ENCODE measurements at places on chromosomes 1 and 21. TPM values are rescaled to one million over a fixed set of nuclear protein-coding genes. Genes with fewer than 3 reads are reported as not detected.

NEXN gene
- total RNA-seq, result not detected

DNA sequence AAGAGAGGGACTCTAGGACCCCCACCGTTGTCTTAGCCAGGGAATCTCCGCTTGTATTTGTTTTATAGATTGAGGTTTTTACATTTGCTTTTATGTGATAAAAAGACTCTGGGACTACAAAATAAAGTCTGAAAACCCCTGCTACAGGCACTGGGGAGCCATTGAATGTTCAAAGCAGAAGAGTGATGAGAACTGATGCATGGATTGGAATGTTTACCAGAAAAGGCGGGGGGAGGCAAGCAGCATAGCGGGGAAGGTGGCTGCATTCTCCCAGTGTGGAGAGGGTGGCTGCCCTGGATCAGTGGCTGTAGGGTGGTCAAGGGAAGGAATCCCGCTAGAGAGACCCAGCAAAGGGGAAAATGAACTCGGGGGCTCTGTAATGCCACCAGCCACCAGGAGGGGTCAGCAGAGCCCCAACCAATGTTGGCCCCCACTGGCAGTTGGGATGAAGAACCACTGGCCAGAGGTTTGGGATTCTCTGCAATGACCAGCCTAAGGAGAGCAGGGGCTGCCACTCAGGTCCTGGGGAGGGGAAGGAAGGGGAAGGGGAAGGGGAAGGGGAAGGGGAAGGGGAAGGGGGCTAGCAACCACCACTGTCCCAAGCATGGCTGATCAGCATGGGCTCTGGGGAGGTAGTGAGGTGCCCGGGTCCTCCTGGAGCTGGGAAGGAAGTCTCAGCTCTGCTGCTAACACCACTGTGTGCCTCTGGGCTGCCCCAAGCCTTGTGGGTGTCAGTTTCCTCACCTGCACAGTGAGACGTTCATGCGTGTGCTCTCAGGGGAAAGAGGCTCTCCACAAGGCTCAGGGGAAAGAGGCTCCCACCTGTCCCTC, 19.2 kb upstream of the PEF1 start:
- DNase-seq, result peak; percentile 78

- no peak for DNase-seq
Observed at GRCh38 chr1:45863218-45863617, 59.8 kb downstream of the MAST2 start.

- DNase-seq, result peak; percentile 20
Observed at GRCh38 chr1:77678660-77679610, 3.5 kb downstream of the ZZZ3 start.

DNA sequence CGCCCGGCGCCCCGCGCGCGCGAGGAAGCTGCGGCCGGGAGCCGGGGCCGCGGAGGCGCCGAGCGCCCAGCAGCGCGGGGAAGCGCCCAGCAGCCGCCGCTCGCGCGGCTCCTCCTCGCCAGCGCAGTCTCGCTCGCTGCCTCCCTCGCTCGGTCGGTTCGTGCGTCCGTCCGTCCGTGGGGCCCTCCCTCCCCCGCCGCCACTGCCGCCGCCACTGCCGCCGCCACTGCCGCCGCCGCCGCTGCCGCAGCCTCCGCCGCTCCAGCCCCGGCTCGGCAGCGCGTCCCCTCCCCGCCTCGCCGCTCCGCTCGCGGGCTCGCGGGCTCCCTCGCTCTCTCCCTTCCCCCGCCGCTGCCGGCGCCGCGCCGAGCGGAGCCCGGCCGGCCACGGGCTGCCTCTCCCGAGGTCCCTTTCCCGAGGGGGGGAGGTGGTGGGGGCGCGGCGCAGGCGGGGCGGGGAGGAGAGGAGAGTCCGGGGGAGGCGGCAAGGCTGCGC, at the start of gene KCND3:
KCND3 (minus strand) TSS at position 138 of the 495 bp plus-strand sequence.
- no peak for DNase-seq

- peak; percentile 67 for DNase-seq
Observed at GRCh38 chr21:45138199-45139002, 64.0 kb downstream of the ADARB1 start.

C1orf94 gene
- total RNA-seq, result not detected

DNA sequence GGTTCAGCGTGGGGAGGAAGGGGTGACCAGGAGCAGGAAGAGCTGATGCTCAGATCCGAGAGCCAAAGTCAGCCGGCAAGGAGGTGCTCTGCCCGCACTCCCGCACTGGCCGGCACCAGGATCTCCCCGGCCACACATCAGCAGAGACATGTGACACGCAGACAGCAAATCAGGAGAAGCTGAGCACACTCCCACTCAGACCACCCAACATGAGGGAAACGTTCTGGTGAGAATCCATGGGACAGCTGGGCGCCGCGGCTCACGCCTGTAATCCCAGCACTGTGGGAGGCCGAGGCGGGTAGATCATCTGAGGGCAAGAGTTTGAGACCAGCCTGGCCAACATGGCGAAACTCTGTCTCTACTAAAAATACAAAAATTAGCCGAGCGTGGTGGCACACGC, 18.6 kb upstream of the PTTG1IP start:
- no peak for DNase-seq

SERPINC1 gene
- not detected for total RNA-seq

ADGRL2 gene
- not detected for total RNA-seq

GRCh38 chr1:183806125-183806524, 1.2 kb downstream of the RGL1 start:
- no peak for DNase-seq

- no peak for DNase-seq
Observed at GRCh38 chr1:197572169-197572568, 203.1 kb downstream of the DENND1B start.

- no peak for DNase-seq
Observed at GRCh38 chr1:55272994-55273393, 57.8 kb upstream of the USP24 start.

DNA sequence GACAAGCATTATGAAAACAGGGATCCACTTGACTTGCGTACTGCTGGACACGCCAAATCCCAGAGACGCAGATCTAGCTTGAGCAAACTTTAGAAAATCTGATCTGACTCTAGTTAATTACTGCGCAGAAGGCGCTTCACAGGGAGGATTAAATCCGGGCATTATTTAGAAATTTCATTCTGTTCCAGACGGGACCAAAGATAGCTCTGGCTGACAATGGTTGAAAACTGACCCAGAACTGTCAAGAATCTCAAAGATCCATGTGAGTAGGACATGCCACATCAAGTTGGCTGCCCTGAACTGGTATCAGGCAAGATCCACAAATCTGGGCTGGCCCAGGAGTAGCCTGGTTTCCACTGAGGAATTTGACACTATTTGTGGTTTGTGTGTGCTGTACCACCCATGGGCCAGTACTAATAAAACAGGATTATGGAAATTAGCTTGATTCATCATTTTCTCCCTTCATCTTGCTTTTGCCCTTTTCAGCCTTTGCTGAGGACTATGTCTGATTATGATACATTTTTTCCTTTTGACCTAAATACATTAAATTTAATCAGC, 171.0 kb downstream of the VAV3 start:
- DNase-seq, result no peak

DNA sequence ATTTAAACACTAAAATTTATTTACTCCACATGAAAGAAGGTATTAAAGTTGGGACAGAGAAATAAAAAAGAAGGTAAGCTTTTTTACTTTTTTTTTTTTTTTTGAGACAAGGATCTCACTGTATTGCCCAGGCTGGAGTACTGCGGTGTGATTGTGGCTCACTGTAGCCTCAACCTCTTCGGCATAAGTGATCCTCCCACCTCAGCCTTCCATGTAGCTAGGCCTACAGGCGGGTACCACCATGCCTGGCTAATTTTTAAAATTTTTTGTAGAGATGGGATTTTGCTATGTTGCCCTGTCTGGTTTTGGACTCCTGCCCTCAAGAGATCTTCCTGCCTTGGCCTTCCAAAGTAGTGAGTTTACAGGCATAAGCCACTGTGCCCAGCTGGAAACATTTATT, 106.6 kb downstream of the ITSN1 start:
- DNase-seq, result no peak

TSPAN2 gene
- total RNA-seq, result 0.23 TPM

DNA sequence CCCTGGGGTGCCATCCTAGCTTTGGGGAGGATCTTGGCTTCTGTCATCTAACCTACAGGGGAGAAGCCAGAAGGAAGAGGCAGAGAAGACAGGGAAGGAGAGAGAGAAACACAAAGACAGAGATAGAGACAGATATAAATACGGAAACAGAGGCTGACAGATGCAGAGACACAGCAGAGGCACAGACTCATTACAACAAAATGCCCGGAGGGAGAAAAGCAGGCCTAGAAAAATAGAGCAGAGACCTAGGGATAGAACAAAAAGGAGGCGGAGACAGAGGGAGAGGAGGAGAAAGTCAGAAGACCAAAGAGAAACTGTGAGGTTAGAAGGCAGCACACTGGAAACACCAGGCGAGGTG, 1.9 kb downstream of the PEAR1 start:
- DNase-seq, result no peak

OPRD1 gene
- 0.03 TPM for total RNA-seq

DNA sequence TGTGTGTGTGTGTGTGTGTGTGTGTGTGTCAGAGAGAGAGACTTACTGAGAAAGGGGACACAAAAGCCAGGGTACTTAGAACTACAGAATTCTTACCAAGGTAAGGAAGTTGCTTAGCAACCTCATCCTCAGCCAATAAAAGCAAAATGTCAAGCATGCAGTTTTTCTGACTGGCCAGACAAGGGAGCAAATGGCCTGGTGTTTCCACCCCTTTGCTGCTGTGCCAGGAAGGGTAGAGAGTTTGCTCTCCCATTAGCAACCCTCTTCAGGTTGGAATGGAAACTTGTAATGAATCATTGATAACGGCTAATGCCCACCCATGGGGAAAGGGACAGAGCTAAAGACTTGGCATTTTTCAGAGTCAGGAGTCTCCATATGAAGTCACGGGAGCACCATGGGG, 10.6 kb downstream of the RXRG start:
- DNase-seq, result no peak

GRCh38 chr1:241464985-241465384, 54.6 kb downstream of the FH start:
- DNase-seq, result no peak

DNA sequence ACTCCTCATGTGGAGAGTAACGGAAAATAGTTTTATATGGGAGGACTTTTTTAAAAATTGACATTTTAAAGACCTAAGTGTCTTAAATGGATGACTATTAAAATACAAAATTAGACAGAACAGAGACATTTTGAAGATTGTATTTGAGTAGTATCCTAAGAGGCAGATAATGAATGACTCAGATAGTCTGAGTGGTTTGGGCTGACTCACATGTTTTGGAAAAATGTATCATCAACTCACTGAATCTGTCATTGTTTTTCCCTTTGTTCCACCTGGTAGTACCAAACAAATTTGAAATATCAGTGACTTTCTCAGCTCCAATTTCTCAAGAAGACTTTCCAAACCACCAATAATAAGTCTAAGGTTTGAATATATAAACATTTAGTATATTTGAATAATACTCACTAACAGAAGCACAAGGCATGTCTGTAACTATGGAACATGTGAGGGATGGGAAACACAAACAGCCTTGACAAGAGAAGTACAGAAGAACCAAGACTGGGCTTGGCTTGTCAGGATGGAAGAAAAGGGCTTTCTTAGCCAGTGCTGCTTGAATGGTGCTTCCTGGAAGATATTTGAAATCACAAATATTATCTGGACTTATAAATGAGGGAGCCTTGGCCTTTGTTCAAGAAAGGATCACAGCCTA, 90.6 kb downstream of the SGIP1 start:
- DNase-seq, result no peak

DNA sequence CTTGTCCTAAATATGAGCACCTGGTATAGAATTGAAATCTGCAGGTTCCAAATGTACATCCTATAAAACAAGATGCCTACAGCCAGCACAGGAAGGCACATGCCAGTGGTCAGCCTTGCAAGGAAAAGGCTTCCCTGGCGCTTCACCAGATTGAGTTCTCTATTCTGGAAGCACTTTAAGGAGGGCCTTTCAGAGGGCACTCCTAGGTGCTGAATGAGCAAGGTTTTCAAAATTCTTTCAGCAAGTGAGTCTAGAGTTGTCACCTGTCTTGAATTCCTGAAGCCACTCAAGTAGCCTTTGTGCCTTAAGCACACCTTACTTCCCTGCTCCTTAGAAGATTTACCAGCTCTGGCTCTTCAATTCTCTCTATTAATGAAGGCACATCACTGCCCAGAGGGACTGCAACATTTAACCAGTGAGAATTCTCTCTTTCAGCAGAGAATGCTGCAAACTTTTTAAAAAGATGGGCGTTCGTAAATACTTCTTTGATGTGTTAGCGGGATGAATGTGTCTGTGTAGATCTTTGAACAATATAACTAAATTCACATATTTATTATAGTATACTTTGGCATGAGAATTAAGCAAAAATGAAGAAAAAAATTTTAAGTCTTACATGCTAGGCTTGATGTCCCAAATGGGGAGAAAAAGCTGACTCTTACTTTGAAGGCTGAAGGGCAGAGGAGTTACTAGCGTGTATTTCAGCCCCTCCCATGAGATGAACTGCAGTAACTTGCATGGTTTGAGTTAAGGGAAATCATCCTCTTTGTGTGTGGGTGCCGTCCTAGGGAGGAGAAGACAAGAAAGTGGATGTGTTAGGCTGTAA, 162.0 kb downstream of the NTPCR start:
- DNase-seq, result no peak

TDRKH gene
- total RNA-seq, result 6.8 TPM

DNA sequence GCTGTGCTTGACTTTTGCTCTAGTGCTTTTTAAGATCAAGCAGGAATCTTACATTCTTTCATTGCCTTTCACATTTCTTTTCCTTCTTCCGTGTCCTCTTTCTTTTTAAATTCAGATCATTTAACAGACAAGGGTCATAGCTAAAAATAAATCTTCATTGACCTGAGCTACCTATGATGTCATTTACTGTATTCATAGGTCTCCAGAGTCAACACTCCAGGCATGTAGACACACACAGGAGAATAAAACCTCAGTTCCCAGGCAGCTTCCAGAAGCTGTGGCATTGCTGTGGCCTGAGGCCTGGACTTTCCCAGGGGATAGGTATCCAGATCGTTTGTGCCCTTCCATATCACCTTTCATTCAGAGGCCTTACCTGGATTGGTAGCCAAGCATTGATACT, 38.5 kb upstream of the ENAH start:
- DNase-seq, result no peak

PTPRC gene
- not detected for total RNA-seq

DNA sequence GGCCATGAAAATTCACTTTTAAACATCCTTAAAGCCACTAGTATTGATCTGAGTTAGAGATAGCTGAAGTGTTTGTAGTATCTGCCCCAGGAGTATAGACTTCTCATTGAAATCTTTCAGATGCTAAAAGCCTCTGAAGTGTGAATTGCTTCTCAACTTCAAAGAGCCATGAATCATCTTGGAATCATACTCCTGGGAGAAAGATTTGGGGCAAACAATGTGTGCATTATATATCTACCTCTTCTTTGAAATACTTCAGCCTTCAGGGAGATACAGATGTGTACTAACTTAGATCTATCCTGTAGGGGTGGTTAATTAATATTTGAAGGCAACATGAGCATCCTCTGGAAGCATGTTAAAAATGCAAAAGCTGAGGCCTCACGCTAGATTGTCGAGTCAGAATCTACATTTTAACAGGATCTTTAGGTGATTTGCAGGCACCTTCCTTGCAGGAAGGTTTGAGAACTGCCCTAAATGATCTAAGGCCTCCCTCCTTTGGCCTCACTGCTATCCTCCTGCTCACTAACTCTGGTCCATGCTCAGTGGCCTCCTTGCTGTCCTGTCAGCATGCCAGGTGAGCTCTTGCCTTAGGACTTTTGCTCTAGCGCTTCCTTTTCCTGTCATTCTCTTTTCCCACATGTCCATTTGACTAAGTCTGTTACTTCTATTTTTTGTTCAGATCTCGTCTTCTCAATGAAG, 6.0 kb upstream of the SCYL3 start:
- DNase-seq, result no peak

- peak; percentile 64 for DNase-seq
Observed at GRCh38 chr1:201530741-201531531, 8.0 kb upstream of the NAV1 start.
